ENCODE measurements at places on chromosomes 3 and 15.

DNA sequence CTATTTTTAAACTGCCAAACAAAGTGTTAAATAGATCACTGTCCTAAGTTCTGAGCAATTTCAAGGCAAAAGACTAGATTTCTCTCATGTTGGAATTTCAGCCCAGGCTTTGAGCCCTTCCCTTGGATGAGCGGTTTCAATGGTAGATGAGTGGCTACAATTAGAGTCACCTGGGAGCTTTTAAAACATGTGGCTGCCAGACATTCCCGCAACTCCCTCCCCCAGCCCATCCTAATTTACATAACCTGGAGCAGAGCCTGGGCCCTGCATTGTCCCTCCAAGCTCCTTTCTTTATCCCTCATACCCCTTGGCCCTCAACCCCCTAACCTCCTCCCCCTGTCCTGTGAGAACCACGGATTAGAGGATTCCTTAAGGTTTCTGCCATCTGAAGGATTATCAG, 357.5 kb upstream of the UMPS start:
- DNase-seq: no peak

DNA sequence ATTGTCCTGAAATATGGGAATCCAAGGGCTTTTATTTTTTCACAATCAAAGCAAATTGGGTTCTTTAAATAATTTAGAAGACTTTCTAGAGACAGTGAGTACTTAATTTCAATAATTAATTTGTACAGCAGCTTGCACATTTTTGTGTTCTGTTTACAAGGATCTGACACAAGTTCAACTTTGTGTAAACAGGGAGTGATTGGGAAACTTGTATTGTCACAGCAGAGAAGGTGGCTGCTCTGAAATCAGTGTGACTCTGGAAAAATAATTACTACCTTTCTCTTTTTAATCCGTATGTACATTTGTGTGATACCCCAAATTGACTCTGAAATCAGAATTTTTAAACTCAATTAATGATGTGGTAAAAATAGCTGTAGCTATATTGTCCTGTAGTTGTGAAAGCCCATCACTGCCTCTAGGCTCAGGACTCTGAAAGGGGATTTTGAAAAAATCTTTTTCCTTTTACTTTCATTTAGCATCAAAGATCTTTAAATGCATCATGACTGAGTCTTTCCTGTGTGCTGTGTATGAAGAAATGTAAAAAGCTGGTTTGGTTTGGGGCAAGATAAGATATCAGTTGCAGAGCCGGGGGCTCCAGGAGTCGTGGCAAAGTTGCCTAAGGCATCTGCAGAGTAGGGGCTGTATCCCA, 45.1 kb downstream of the MFSD1 start:
- DNase-seq: no peak

DNA sequence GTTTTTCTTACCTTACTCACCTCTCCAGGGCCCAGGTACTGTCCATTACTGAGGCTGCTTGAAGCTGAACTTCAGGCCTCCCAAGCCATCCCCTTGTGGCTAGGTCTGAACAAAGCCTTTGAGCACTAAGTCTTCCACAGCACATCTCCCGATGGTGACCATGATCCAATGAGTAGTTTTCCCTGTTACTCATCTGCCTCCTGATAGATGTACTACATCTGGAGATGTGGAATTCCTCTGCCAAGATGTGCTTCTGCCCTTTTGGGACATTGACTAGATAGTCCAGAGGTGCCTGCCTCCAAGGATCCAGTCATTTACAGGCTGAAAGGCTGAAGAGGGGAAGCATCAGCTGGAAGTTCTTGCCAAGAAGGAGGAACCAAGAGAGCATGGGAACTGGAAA, 28.9 kb upstream of the SLC35G2 start:
- no peak for DNase-seq

DNA sequence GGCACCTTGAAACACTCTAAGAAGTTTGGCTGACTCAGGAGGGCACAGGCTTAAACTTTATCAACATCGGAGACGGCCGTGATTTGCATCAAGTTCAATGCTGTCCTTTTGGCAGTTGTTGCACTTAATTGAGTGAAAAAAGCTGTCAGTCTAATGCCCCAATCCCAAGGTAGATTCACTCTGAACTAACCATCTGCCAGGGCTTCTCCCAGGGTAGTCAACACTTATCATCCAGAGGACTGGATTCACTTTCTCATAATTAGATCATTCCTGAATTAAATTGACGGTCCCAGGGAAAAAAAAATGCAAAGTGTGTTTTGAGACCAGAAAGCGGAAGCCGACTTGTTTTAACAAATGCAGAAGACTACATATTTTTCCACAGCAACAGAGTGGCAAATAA, 28.5 kb downstream of the RORA start:
- DNase-seq: no peak

DNA sequence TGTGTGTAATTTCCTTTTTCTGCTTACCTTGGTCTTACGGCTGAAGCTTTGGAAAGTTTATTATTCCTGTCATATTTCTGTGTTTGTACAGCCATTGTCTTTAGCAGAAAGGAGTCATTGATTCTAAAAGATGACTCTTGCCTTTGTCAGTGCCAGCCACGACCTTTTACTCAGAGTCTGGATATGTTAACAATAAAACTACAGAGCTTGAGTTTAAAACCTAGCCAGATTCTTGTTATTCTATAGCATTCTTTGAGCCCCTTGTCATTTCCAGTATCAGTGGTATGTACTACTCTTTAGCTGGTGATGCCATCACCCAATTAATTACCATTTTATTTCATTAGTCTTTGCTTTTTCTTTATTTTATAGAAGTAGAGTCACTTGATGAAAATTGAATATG, 142.4 kb downstream of the TCF12 start:
- no peak for DNase-seq

- DNase-seq: peak; percentile 56
These were observed 1.1 kb upstream of the SPTBN5 start for GRCh38 chr15:41894791-41895463.

GRCh38 chr15:94100863-94101262, 130.5 kb upstream of the MCTP2 start:
- DNase-seq: no peak

DNA sequence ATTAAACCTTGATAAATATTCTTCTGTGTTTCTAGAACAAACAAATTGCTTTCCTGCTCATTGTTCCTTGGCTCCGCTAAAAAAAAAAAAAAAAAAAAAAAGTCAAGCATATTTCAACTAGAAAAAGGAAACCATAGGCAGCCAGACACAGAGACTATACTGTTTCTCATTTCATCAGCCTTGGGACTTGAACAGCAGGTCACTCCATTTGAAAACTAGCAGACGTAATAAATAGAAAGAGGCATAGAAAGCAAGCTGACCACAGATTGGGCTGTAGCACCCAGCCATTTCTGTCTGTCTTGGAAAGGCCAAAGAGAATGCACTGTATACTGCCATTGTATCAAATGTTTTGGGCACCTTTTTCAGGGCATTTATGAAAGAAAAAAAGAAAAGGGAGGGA, 697.1 kb downstream of the NLGN1 start:
- no peak for DNase-seq

GRCh38 chr3:116020495-116020894, 397.2 kb downstream of the GAP43 start:
- DNase-seq: no peak

DNA sequence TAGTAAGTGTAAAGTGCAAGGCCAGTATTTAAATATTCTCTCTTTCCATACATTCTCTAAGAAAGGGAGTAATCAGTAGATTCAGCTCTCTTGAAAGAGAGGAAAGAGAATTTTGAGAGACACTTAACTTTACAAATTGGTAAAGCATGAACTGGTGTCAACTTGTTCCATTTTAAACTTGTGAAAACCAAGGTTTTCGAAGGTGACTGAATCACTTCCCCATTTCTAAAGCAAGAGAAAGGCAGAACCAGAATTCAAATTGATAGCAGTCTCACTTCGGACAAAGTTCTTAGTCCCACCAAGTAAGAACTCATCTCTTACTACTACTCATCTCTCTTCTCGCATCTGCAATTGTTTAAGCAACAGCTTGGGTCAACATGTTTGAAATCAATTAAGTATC, 22.4 kb downstream of the TJP1 start:
- no peak for DNase-seq

GRCh38 chr3:30696403-30696819, 90.0 kb downstream of the TGFBR2 start:
- no peak for DNase-seq

GRCh38 chr3:197800379-197800778, 9.3 kb downstream of the LRCH3 start:
- no peak for DNase-seq

DNA sequence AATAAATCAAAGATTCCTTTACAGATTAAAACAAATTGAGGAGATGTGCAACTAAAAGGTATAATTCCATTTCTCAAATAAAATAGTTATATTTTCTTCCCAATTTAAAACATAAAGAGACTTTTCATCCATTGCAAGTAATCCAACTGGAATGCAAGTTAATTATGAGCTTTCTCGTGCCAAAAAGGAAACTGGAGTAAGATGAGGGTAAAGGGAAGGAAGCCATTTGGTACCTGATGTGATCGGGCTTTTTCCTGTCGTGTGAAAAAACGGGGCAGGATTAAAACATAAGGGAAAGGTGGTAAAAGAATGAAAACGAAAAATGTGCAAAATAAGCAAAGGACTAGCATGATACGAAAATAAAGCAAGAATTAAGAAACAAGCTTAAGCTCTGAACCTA, 41.8 kb upstream of the XXYLT1 start:
- DNase-seq: no peak

DNA sequence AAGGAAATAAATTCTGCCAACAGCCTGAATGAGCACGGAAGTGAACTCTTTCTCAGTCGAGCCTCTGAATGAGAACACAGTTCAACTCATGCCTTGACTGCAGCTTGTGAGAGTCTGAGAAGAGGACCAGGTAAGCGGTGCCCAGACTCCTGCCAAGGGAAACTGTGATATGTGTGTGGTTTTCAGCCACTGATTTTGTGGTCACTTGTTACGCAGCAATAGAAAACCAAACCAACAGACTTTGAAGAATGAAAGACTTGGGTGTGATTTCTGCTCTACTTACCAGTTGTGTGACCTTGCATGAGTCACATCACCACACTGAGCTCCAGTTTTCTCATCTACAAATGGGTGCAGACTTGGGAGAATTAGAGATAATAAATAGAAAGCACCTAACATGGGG, 30.6 kb upstream of the FAM107A start:
- no peak for DNase-seq

GRCh38 chr15:41852736-41853590, 14.3 kb downstream of the PLA2G4B start:
- DNase-seq: no peak

GRCh38 chr3:95629802-95630201, 1184.6 kb upstream of the EPHA6 start:
- DNase-seq: no peak

DNA sequence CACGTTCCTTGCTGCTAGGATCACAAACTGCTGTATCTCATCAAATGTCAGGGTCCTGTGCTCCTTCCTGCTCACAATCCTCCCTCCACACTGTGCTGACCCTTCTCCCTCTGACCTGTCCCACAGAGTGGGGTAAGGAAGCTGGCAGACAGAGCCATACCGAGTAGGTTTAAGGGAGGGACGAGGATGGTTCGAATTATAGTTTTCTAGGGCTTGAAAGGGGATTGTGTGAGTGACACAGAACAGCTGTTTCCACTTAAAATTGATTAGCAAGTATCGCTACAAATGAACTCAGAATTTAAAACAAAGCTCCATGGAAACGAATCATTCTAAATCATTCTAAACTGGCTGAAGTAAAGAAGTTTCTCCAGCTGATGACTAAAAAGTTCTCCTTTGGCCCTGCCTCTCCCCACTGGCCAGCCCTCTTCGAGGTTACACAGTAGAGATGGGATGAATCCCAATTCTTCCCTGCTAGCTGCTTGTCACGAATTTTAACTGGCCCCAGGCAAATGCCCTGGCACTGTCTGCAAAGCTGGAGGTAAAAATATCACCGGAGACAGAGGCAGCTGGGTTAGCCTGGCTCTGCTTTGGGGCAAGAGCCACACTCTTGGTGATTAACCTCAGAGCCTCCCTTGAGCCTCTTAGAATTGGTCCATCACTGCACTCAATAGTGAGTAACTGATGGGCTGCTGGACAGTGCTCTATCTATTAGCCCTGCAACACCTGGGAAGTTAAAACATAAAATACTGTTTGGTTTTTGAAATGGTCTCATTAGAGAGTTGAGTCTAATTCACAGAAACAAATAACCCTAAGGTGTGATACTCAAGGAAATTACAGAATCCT, 194.9 kb downstream of the CHST2 start:
- no peak for DNase-seq

GRCh38 chr3:136577791-136578190, 174.4 kb downstream of the STAG1 start:
- DNase-seq: no peak

DNA sequence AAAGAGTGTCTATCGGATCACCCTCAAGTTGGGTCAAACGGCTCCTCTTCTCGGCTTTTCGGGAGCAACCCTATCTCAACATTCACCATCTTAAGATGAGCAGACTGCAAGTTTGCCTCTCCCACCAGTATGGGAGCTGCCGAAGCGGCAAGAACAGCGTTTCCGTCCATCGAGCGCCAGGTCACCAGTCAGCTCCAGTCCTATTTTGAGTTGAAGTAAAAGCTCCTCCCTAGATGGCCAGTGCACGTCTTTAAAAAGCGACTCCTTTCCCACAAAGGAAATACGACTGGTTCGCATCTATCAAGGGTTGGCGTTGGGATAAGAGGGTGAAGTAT, 369 bp upstream of the U2SURP start:
- no peak for DNase-seq

All from LoVo (cell line).